NB4 (cell line): ENCODE measurements at places on chromosomes 11 and 22.

DNA sequence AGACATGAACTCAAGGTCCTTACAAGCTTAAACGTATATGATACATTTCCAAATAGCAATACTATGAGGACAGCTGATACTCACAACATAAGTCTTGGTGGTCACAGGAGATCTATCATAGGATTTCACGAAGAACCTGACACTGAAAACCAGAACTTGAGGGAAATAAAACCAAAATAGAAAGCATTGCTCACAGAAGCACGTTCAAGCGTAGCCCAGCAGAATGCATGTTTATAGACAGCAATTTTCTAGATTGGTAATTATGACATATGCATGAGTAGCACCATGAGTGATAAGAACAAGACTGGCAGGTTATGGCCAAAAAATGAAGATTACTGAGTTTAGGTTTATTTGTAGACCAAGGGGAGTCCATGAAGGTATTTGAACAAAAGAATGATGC is 243.5 kb downstream of the ETS1 start:
- no peak for DNase-seq

DNA sequence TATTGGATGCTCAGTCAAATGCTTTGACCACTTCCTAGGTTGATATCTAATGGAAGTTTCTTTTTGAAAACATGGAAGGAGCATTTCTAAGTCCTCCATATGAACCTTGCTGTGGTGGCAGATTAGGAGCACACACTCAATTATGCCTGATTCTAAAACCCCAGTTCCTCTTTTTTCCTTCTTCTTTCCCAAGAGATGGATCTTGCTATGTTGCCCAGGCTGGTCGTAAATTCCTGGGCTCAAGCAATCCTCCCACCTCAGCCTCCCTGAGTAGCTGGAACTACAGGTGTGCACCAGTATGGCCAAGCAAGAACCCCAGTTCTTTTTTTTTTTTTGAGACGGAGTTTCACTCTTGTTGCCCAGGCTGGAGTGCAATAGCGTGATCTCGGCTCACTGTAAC is 3.0 kb downstream of the LYVE1 start:
- DNase-seq, result no peak

GRCh38 chr22:17957204-17957603 is 67.2 kb downstream of the MICAL3 start:
- no peak for DNase-seq

DNA sequence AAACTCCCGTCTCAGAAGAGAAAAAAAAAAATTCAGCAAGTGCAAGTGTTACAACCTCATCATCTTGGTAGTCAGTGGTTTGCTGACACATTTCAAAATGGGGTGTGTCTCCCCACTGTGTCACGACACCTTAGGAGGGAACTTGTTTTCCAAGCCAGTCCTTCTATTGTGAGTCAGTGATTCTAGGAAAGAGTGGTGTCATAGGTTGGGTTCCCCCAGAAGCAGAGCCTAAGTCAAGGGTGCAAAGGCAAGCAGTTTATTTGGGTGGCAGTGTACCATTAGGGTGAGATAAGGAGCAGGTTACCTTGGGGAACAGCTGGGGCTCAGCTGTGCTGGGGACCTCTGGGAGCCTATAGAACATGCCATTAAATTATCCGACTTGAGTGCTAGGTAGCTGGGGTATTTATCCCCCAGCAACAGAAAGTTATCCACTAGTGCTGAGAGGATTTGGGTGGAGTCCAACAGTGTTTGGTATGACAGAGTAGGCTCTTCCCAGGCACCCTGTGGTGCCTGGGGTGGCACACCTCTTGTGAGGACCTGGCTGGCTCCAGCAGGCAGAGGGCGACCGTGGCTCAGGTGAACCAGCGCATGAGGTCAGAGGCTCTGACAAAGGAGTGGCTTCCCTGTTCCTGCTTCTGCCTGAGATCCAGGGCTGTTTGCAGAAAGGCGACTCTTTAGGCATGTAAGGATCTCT is 41.7 kb downstream of the KIAA1671 start:
- no peak for DNase-seq

DNA sequence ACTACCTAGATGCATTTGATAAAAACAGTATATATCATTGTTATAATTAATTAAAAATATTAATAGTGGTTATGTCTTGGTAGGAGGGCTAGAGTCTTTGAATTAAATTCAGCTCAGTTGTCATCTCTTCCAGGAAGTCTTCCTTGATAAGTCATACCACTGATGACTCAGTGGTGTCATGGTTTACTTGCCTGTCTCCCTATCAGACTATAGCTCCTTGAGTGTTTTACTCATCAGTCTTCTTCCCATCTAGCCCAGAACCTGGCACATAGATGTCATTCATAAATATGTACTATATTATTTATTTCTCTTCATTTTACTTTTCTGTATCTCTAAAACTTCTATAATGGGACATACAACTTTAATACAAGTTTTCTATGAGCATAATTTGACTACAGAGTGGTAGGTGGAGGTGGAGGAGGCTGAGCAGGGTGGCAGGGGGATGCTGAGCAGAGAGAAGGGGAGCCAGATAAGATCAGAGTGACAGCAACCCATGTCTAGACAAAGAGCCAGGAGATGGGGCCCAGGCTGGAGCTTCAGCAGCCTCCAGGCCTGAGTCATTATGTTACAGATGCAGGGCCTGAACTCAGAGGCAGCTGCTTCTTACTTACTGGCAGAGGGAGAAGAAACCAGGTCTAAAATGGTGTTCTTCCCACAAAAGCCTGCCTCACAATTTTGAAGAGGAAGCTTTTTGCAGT is 82.3 kb upstream of the PHOX2A start:
- DNase-seq, result no peak

- DNase-seq, result peak; percentile 20
Measured at GRCh38 chr11:12287374-12288211, 89.8 kb upstream of the PARVA start.

GRCh38 chr11:23078289-23078971 is 218.2 kb upstream of the CCDC179 start:
- no peak for DNase-seq

GRCh38 chr11:68164437-68164836 is 43.2 kb upstream of the CHKA start:
- DNase-seq, result no peak

DNA sequence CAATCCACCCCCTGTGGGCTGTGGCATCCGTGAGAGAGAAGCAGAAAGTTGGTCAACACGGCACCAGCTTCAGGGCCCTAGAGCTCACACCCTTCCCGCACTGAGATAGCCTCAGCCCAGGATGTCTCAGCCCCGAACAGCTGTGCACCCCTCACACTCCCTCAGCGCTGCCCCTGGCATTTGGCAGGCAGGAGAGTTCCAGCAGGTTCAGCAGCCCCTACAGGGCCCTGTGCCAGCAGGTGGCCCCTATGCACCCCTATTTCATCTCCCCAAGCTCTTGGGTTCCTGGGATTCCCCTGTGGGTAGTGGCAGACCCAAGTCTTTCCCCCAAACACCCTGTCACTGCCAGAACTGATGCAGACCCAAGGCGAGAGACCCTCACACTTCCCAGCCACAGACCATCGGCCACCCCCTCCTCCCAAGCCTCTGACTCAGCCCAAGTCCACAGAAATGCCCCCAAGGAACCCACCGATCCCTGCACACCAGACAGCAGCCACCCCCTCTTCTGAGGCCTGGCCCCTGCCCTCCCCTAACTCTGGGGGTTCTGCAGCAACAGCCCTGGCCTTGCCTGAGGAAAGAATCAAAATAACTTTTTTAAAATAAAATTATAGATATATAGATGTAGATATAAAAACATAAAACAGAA is 183.6 kb downstream of the IGLL1 start:
- DNase-seq, result no peak

GRCh38 chr22:43860831-43861230 is 1.5 kb downstream of the SULT4A1 start:
- no peak for DNase-seq

GRCh38 chr11:75383246-75383645 is 16.1 kb upstream of the RPS3 start:
- peak; percentile 84 for DNase-seq

DNA sequence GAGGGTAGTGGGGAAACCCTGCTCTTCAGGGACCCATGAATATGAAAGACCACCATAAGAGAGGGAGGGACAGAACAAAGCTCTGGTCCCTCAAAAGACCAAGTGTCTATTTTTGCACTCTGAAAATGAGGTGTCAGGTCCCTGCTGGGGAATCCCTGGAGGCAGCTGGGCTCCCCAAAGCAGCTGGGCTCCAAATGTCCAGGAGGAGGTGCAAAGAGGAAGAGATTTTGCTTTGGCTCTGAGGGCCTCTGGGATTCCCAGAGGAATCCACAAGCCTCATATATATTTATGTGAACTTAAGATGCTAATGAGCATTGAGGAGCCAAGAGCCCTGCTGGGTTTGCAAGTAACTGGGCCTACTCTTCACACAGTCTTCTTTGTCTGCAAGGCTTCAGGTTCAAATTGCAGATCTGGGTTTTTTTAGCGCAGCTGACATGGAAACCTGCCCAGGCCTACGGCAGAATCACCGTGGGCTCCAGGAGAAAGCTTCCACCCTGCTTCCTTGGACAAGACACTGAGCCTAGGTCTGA is 26.0 kb downstream of the CLMP start:
- no peak for DNase-seq

DNA sequence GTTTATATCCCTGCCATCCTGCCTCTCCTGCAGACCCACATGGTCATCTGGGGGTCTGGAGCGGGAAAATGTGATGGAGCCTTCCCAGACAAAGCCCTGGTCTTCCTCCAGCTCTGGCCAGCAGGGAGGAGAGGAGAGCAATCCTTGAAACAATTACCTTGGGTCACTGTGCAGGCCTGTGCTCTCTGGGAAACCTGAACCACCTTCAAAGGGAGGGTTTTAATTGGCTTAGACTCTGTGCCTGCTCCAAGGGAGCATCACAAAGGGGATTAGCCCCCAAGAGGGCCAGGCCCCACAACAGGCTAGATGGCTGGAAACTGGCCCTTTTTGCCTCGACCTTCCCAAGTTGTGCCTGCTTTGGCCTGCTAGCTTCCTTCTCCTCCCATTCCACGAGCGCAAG is 351.9 kb downstream of the TENM4 start:
- no peak for DNase-seq

DNA sequence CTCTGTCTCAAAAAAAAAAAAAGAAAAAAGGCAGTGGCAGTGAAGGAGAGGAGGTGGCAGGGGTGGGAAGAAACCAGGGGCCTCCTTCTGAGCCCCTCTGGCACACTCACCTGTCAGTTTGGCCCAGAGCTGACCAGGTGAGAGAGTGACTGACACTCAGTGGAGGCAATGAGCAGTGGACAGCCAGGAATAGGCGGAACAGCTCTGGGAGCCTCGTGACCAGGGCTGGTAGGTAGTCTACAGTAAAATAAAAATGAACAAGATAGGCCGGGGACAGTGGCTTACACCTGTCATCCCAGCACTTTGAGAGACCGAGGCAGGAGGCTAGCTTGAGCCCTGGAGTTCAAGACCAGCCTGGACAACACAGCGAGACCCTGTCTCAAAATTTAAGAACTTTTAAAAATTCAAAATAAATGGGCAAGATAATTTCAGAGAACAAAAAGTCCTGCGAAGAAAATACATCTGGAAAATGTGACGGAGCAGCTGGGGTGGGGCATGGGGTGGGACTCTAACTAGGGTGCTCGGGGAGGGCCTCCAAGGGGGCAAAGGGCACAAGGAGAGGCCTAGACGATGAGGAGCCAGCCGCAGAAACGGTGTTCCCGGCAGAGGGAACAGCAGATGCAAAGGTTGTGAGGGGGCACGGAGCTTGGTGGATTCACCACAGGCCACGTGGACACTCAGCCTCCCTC is 3.8 kb upstream of the PDXP start:
- DNase-seq, result no peak

DNA sequence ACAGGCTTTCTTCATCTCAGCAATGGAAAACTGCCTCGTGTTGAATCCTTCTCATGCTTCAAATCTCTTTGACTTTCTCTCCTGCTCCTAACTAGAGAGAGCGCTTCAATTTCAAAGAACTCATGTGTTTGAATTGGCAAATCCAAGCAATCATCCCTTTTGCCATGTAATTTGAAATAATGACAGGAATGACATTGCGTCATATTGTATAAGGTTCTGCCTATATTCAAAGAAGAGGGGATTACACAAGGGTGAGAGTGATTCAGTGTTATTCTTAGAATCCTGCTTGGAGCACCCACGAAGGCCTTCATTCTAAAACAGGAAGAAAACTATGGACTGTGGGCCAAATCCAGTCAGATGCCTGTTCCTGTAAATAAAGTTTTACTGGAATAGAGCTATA is 720.6 kb downstream of the JRKL start:
- DNase-seq, result no peak

- DNase-seq, result peak; percentile 41
Measured at GRCh38 chr11:30919389-30920152, 333.4 kb upstream of the MPPED2 start.

DNA sequence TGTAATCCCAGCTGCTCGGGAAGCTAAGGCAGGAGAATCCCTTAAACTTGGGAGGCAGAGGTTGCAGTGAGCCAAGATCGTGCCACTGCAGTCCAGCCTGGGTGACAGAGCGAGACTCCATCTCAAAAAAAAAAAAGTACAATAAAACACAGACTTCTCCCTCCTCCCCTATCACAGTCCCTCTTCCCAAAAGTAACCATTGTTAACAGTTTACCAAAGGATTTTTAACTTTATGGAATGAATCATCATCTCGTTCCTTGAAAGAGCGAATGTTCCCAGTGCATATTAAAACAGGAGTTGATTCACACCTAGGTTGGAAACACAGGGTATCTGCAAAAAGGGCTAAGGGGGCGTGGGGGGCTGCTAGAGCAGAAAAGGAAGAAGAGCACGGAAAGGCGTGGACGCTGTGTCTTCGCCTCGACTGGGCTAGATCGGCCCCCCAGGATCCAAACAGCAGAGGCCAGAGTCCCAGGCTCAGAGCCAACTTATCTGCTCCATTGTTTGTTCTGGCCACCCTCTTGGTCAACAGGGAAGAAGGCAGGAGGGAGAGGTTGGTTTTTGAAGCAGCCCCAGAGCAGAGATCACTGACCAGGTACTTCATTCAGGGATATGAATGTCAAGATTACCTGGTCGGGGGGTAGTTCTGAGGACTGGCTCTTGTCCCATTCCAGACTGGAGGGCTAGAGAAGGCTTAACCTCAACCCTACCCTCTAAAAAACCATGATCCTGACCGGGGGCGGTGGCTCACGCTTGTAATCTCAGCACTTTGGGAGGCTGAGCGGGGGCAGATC is 2.1 kb upstream of the AHNAK start:
- no peak for DNase-seq

GRCh38 chr11:121696931-121697670 is 244.3 kb upstream of the SORL1-AS1 start:
- no peak for DNase-seq

- DNase-seq, result peak; percentile 37
Measured at GRCh38 chr11:87463486-87464102, 425.9 kb downstream of the TMEM135 start.

- DNase-seq, result peak; percentile 40
Measured at GRCh38 chr11:33507967-33508366, 192.7 kb downstream of the C11orf91 start.

- DNase-seq, result peak; percentile 78
Measured at GRCh38 chr11:119533921-119534736, 111.2 kb upstream of the THY1 start.

GRCh38 chr11:123683428-123684170 is 29.2 kb upstream of the SCN3B start:
- DNase-seq, result no peak

- DNase-seq, result no peak
Measured at GRCh38 chr11:84526250-84526649, 1100.9 kb downstream of the DLG2 start.

- DNase-seq, result peak; percentile 52
Measured at GRCh38 chr11:116467823-116468222, 305.0 kb downstream of the BUD13 start.
